ENCODE measurements at places on chromosomes 4 and X.

DNA sequence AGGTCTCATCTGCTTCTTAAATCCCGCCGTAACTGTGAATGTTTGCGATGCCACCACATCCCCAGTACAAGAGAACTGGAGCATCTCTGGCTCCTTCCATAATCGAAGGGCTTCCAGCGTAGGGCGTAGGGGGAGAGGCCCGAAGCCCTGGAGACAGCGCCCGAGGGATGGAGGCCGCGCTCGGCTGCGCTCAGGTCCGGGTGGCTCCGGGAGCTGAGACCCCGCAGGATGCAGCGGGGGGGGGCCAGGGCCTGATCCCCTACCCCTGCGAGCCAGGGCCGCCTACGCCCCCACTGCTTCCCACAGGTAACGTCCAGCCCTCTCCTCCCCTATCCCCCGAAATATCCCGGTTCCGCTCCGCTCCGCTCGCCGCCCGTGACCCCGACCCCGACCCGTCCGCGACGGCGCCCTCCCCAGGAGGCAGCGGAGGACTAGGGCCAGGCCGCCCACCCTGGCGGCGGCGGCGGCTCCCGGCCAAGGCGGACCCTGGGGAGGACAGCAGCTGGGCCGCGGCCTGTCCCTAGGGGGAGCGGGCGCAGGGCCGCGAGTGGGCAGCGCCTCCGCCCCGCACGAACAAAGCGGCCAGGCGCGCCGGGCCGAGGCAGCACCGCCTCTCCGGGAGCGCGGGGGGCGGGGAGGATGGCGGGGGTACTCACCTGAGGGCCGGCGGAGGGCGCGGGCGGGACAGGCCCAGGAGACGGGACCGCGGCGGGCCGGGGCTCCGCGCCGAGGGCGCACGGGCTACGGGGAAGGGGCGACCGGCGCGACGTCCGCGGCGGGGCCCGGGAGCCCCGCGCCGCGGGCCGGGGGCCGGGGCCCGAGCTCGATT is 723 bp downstream of the WDFY3 start:
- no peak for DNase-seq

DNA sequence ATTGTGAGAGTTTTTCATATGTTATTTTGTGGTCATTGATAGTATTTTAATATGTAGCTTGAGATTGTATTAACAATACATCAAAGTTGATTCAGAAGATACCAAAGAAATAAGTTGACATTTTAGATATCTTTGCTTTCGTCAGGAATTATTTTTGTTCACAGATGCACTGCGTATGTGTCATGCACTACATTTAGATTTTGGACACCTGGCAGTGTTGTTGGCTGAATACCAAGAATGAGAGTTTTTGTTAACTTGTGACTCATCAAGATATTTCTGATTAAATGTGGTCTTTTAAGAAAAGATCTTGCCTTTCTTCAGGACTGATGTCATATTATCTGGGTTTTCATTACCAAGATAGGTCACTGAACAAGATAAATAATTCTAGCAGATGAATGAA is 633.4 kb downstream of the CENPC start:
- DNase-seq: no peak

- DNase-seq: peak; percentile 35
Measured at GRCh38 chr4:91958596-91958995, 345.2 kb upstream of the GRID2 start.

- DNase-seq: peak; percentile 88
Measured at GRCh38 chr4:188976644-188977115, 837.4 kb downstream of the TRIML1 start.

DNA sequence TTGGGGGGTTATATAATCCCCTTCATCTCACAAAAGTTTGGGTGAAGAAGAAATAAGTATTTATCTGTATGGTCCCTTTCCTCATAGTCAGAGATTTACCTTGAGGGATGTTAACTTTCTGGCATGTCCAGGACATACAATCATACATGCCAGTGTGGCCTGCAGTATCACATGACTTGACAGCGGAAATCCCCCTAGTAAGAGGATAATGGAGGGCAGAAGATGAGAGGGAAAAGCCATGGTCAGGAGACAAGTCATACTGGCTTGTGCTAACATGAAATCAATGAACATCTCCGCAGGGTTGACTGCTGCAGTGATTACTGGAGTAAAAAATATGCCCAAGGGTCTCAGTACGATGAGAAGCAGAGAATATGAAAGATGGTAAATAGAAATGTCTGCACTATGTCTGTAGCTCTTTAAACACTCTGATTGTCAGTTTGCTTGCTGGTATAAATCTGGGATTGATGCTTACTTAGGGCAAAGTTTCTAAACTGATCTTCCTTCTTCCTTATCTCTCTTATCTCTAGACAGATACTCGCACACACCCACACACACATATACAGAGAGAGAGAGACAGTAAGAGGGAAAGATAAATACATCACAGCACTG is 1385.6 kb upstream of the ADGRL3 start:
- no peak for DNase-seq

DNA sequence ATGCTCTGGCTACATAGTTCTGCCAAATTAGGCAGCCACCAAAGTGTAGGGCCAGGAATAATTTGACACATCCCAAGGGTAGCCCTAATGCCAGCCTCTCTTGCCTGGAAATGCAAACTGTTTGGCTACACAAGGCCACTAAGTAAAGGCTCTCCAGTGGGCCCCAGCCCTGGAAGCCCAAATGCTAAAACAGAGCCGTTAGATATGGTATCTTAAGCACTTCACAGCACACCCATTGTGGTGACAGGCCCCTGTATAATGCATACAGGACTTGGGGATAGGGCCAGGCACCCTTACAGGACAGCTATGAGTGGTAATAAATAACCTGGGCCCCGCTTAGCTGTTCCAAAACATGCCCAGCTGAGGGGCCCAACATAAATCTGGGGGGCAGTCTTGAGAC is 623.9 kb downstream of the BCOR start:
- DNase-seq: no peak

DNA sequence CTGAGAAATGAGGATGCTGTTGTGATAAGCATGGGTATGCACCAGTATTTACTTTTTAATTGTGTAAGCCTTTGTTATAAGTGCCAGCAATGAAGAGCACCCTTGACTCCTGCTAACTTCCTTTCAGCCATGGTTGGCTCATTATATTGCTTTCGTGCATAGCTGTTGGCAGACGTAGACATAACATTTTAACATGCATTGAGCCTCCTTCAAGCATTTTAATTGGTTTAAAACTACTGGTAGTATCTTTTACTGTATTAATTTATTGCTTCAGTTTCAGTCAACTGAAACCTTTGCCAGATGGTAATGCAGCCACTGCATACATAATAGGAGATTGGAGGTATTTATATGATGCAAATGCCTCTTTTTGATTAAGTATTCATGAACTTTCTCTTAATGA is 1285.4 kb downstream of the PCDH18 start:
- DNase-seq: no peak

DNA sequence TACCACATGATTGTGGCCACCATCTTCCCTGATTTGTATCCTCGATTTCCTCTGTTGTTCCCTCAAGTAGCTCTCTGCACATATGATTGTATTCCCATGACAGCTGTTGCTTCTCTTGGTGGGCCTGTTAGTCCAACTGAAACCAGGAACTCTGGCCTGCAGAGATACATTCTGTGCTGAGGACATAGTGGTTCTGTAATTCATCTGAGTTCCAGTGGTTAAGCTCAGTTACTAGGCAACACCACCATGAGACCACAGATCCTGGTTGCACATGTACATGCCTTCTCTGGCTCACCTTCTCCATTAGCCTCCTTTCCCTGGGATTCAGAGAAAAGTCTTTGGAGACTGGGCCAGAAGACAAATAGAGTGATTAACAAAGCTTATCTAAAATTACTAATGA is 172.1 kb upstream of the SLC7A11 start:
- no peak for DNase-seq

- DNase-seq: no peak
Measured at GRCh38 chr4:138678985-138679746, 336.4 kb upstream of the NOCT start.

GRCh38 chr4:121139533-121140222 is 24.4 kb downstream of the TNIP3 start:
- no peak for DNase-seq

GRCh38 chrX:18297251-18297650 is 57.2 kb downstream of the SCML2 start:
- DNase-seq: no peak

DNA sequence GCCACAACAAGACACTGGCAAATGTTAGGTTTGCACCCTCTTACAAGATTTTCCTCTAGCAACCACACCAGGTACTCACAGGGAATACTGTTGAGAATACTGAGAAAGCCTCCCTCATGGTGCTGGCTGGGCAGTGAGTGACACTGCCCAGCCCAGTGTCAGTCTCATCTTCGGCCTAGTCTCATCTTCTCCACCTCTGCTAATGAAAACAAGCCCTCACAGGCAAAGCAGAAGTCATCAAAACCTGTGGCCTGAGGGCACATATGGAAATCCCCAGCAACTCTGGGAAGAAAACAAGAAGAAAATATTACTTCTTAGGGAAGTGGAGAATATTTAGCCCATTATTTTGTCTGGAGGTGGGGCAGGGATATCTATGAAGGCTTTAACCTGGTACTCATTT is 7.9 kb upstream of the ADAM29 start:
- DNase-seq: no peak

DNA sequence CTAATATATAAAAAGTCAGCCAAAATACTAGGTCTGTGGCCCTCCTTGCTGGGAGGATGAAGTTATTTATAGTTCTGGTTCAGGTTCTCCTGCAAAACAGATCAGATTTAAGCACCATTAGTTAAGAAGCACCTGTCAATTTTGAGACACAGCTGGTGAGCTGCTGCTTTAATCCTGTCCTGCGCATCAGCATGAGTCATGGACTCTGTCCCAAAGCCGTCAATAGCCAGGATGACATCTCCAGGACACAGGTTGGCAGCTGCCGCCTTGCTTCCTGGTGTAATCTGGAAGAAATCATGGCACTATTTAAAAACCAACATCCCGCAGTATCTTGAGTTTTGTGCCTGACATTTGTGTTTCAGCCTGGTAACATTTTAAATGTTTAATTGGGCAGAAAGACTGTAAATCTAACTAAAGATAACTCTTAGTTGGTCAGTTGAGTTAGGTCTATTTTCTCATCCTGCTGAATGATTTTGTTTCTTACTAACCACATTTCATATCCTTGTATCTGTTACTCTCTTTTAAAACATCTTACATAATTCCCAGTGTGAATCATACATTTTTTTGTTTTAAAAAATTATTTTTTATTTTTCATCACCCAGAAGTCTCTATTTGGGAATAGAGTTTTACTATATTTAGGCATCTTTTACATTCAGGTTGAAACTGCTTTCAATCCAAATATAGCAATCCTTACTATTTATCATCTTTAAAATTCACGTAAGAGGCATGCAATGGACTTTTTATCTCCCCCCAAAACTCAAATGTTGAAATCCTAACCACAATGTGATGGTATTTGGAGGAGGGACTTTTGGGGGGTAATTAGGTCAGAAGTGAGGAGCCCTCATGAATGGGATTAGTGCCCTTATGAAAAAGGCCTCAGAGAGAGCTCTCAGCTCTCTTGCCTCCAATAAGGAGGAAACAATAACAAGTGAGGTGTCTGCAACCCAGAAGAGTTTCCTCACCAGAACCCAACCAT is 10.1 kb downstream of the PDLIM3 start:
- DNase-seq: no peak

- no peak for DNase-seq
Measured at GRCh38 chr4:2570551-2571222, 34.2 kb downstream of the FAM193A start.

DNA sequence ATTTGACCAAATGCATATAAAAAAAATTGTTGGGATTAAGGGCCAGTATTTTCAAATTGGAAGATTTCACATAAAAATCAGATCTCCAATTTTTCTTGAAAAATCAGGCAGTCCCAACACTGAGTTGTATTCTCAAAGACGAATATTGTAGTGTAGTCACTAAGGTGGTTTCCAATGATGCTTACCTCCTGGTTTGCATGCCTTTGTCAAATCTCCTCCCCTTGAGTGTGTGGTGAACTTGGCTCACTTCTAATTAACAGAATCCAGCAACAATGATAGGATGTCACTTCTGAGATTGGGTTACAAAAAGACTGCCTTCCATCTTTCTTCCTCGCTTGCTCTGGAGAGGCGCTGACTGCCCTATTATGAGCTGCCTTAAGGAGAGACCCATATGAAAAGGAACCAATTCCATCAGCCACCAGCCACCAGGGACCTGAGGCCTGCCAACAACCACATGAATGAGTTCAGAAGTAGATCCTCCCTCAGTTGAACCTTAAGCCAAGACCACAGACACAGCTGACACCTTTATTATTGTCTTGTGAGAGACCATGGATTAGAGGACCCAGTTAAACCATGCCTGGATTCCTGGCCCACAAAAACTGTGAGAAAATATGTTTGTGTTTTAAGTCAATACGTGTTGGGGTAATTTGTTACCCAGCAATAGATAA is 31.2 kb upstream of the TSPAN5 start:
- DNase-seq: no peak

Measured in iPS DF 19.7 (cell line).